ENCODE measurements at places on chromosomes 2 and 18. TPM values are rescaled to one million over a fixed set of nuclear protein-coding genes. Genes with fewer than 3 reads are reported as not detected.

- DNase-seq, result no peak
- no peaks in the 10 kb centered on the region for H3K27me3 ChIP-seq
- no peak overlapping the region for H3K27ac ChIP-seq
- H3K36me3 ChIP-seq, result no peaks in the 10 kb centered on the region
Measured at GRCh38 chr18:35716169-35716831, 134.8 kb downstream of the GALNT1 start.

GRCh38 chr2:16177671-16178180, 237.4 kb downstream of the MYCN start:
- H3K27ac ChIP-seq, result no peak overlapping the region
- no peaks in the 10 kb centered on the region for H3K36me3 ChIP-seq
- no peaks in the 10 kb centered on the region for H3K4me1 ChIP-seq
- DNase-seq, result no peak

GRCh38 chr2:228507231-228507824, 325.8 kb upstream of the SPHKAP start:
- DNase-seq, result no peak
- no peak overlapping the region for H3K27ac ChIP-seq
- H3K4me1 ChIP-seq, result no peaks in the 10 kb centered on the region
- no peaks in the 10 kb centered on the region for H3K36me3 ChIP-seq
- no peaks in the 10 kb centered on the region for H3K27me3 ChIP-seq

- DNase-seq, result no peak
- H3K4me3 ChIP-seq, result no peak overlapping the region
- no peaks in the 10 kb centered on the region for H3K27me3 ChIP-seq
- H3K27ac ChIP-seq, result no peak overlapping the region
- H3K4me1 ChIP-seq, result no peaks in the 10 kb centered on the region
Measured at GRCh38 chr2:158120664-158121641, 19.3 kb downstream of the UPP2 start.

DNA sequence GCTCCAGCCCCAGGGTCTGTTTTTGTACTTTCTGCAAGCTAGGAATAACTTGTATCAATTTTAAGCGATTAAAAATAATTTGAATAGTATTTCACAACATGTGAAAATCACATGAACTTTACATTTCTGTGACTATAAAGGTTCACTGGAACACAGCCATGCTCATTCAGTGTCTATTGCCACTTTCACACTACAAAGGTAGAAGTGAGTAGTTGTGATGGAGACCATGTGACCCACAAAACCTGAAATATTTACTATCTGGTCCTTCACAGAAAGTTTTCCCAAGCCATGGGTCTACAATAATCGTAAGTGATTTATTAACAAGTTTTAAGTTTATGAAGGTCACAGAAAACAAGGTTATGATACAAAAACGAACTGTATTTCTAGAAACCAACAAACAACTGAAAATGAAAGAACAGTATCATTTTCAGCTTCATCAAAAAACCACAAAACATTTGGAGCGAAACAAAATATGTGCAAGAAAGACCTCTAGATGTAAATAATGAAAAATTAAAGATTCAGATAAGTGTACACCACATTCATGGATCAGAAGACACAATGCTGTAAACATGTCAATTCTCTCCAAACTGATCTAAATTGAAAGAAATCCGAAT, 68.9 kb upstream of the DNER start:
- peaks cover 8% of the 10 kb centered on the region for H3K4me1 ChIP-seq
- H3K27me3 ChIP-seq, result no peaks in the 10 kb centered on the region
- H3K36me3 ChIP-seq, result peaks cover 21% of the 10 kb centered on the region
- no peak overlapping the region for H3K4me3 ChIP-seq
- no peak for DNase-seq
- H3K27ac ChIP-seq, result no peak overlapping the region

GRCh38 chr2:240557808-240558207, at the start of gene ANKMY1:
ANKMY1 (minus strand) TSS chr2:240557988; CDS start chr2:240557335, 653 bp downstream.
- no peaks in the 10 kb centered on the region for H3K27me3 ChIP-seq
- H3K27ac ChIP-seq, result no peak within 1 kb of the TSS
- peaks cover 5% of the 10 kb centered on the region for H3K36me3 ChIP-seq
- H3K4me3 ChIP-seq, result peak within 1 kb of the TSS; percentile 26
- DNase-seq, result peak; percentile 67
- H3K4me1 ChIP-seq, result peaks cover 5% of the 10 kb centered on the region

- H3K27ac ChIP-seq, result no peak overlapping the region
- no peaks in the 10 kb centered on the region for H3K4me1 ChIP-seq
- no peaks in the 10 kb centered on the region for H3K36me3 ChIP-seq
- H3K4me3 ChIP-seq, result no peak overlapping the region
Measured at GRCh38 chr2:114550895-114551793, 108.7 kb downstream of the DPP10 start.

DNA sequence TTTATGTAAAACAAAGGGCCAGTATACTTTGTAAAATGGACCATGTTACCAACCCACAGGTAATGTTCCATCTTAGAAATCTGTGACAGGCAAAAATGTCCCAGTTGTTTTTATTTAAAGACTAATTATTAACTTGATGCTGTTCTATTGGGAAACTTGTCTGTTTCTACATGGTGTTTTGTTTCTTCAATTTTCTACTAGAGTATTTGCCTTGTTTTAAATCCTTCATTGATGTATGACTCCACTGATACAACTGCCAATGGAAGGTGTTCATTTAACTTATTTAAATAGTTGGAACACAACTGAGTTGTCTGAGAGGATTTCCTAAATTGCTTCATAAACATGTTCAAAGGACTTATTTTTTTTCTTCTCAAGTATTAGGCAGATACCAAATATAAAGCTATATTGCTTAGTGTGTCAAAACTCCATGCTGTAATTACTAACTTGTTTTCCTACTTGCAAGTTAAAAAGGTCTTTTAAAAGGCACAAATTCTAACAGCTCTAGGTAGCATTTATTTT, 152.0 kb upstream of the XPO1 start:
- no peak for DNase-seq
- no peaks in the 10 kb centered on the region for H3K27me3 ChIP-seq
- H3K36me3 ChIP-seq, result no peaks in the 10 kb centered on the region

GRCh38 chr2:40372283-40372985, 79.5 kb downstream of the SLC8A1 start:
- H3K27me3 ChIP-seq, result no peaks in the 10 kb centered on the region
- no peaks in the 10 kb centered on the region for H3K36me3 ChIP-seq
- no peak overlapping the region for H3K4me3 ChIP-seq
- peaks cover 17% of the 10 kb centered on the region for H3K4me1 ChIP-seq
- peak; percentile 28 for DNase-seq

Gene ADNP2
- 13.9 TPM for total RNA-seq

Gene POU3F3
- total RNA-seq, result not detected

Gene ALPP
- total RNA-seq, result not detected

DNA sequence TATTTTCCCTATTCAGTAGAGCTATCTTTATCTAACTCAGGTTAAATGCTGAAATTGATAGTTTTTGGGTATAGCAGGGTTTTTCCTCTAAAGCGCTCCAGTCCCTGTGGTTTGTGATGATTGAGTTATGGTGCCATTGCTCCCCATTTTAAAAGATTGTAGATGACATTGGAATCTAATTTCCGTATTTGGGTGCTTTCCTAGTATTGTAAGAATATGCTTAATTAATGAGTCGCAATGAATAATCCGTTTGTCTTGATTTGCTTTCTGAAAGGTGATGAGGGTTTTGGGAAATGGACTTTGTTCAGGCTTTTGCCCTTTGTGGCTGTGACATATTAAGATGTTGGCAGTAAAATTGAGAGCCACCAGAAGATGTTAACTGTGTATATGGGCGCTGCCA, 3.9 kb downstream of the RPS7 start:
- DNase-seq, result no peak
- H3K4me3 ChIP-seq, result no peak overlapping the region
- H3K27ac ChIP-seq, result no peak overlapping the region
- H3K36me3 ChIP-seq, result peaks cover 45% of the 10 kb centered on the region
- no peaks in the 10 kb centered on the region for H3K27me3 ChIP-seq

- H3K27ac ChIP-seq, result no peak overlapping the region
- H3K36me3 ChIP-seq, result peaks cover 15% of the 10 kb centered on the region
- DNase-seq, result no peak
- no peaks in the 10 kb centered on the region for H3K27me3 ChIP-seq
Measured at GRCh38 chr2:27624943-27625342, 3.9 kb downstream of the CCDC121 start.

DNA sequence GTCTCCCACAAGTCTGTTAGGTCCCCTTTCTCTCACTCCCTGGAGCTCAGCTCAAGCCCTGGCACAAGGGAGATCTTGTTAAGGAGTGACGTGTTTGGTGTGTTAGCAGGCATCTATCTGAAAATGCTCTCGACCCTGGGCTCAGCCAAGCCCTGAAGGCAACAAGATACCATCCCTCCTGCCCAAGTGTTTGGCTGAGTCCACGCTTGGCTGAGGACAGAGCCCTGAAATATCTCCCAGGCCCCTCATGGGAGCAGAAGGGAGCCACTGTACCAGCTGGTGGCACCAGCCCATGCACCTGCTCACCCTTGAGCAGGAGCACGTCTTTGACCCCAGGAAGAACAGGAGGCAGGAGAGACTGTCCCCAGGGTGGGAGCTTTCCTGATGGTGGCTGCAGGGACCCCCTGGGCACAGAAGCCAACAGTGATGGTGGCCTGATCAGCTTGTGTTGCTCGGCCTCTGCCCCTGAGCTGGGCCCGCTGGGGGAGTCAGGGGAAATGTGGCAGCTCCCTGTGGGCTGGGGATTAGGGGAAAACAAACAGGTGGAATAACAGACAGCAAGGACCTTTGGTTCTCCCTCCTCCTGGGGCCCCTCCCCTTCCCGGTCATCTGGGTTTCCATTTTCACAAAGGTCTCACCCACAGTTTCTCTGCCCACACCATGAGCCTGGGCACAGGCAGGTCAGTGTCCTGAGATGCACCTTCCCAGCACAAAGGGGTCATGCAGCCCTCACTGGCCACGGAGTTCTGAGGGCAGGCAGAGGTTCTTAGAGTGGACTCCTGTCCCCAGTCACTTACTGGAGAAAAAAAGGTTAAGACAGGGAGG, 91.6 kb downstream of the RHOB start:
- no peak overlapping the region for H3K4me3 ChIP-seq
- H3K36me3 ChIP-seq, result no peaks in the 10 kb centered on the region
- H3K4me1 ChIP-seq, result peaks cover 2% of the 10 kb centered on the region
- H3K27ac ChIP-seq, result no peak overlapping the region

DNA sequence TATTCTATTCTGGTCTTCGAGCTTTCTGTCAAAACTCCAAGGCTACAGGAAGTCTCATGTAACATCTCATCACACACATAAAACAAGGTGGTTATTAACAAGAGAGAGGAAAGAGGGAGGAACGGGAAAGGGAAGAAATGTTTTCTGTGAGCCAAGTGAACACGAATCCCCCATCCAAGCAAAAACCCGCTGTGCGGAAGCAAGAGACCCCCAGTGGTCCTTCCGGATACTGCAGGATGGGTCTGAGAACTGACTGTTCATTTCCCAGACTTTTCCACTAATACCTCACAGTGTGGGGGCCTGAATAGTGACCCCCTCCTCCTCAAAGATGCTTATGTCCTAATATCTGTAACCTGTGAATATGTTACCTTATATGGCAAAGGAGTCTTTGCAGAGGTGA, 19.0 kb upstream of the DIPK1C start:
- peaks cover 18% of the 10 kb centered on the region for H3K27me3 ChIP-seq
- H3K27ac ChIP-seq, result no peak overlapping the region

DNA sequence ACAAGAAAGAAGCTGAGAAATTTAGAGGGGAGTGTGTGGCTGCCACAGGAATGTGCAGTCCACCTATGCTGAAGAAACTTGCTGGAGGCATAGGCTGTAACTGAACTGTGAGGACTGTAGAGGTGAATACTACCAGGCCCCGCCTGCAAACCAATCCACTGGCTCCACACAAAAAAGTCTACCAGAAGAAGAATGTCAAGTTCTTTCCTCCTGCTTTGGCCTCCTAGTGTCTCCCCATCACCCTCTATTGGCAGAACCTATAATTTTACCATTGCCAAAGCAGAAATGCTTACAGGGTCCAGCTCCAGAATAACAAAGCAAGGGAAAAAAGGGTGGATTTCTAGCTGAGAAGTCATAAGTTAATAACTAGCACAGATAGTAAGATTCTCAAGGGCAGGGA, 5.9 kb upstream of the ATP5MC3 start:
- H3K27me3 ChIP-seq, result no peaks in the 10 kb centered on the region
- no peaks in the 10 kb centered on the region for H3K4me1 ChIP-seq
- H3K36me3 ChIP-seq, result no peaks in the 10 kb centered on the region
- H3K4me3 ChIP-seq, result no peak overlapping the region

GRCh38 chr18:41482501-41482900, 472.5 kb upstream of the PIK3C3 start:
- no peaks in the 10 kb centered on the region for H3K4me1 ChIP-seq
- H3K4me3 ChIP-seq, result no peak overlapping the region
- DNase-seq, result no peak
- H3K36me3 ChIP-seq, result no peaks in the 10 kb centered on the region
- no peaks in the 10 kb centered on the region for H3K27me3 ChIP-seq

DNA sequence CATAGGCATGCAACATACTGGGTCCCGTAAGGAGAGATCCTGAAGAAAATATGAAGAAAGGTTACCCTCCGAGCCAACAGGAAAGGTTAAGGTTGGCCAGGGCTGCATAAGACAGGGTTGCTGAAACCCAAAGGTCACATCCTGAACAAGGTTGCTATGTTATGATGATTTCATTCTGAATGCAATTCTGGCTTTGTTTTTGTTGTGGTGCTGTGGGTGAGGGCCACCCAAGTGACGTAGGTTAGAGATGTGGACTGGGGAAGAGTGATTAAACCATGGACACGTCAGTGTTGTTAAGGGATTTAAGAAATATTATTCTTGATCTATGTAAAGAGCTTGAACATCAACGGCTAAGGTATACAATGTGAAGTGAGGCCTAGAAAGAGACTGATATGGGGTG, 60.0 kb downstream of the ZEB2 start:
- H3K4me3 ChIP-seq, result no peak overlapping the region
- no peak overlapping the region for H3K27ac ChIP-seq
- no peaks in the 10 kb centered on the region for H3K27me3 ChIP-seq
- DNase-seq, result peak; percentile 81
- peaks cover 12% of the 10 kb centered on the region for H3K4me1 ChIP-seq

- peaks cover 9% of the 10 kb centered on the region for H3K4me1 ChIP-seq
- no peaks in the 10 kb centered on the region for H3K36me3 ChIP-seq
- peak overlapping the region; percentile 51 for H3K27ac ChIP-seq
- peak; percentile 87 for DNase-seq
Measured at GRCh38 chr2:218716070-218716469, 5.4 kb downstream of the TTLL4 start.
